ENCODE measurements at places on chromosomes 1 and 21. TPM values are rescaled to one million over a fixed set of nuclear protein-coding genes. Genes with fewer than 3 reads are reported as not detected.

LINGO4 gene
- not detected for total RNA-seq

DDR2 gene
- 229 TPM for total RNA-seq

RNU1-1 gene
- under 0.01 TPM for total RNA-seq

GNAT2 gene
- not detected for total RNA-seq

ASTN1 gene
- 1.4 TPM for total RNA-seq

SLFNL1 gene
- total RNA-seq = 0.36 TPM

MAP10 gene
- total RNA-seq = 1.4 TPM

RNU1-4 gene
- total RNA-seq = under 0.01 TPM

Measured in sigmoid colon (tissue), 7 donors.